ENCODE measurements at places on chromosomes 12 and 14.
A peak's percentile ranks its signal among the peaks of the same experiment; 100 is the strongest.

DNA sequence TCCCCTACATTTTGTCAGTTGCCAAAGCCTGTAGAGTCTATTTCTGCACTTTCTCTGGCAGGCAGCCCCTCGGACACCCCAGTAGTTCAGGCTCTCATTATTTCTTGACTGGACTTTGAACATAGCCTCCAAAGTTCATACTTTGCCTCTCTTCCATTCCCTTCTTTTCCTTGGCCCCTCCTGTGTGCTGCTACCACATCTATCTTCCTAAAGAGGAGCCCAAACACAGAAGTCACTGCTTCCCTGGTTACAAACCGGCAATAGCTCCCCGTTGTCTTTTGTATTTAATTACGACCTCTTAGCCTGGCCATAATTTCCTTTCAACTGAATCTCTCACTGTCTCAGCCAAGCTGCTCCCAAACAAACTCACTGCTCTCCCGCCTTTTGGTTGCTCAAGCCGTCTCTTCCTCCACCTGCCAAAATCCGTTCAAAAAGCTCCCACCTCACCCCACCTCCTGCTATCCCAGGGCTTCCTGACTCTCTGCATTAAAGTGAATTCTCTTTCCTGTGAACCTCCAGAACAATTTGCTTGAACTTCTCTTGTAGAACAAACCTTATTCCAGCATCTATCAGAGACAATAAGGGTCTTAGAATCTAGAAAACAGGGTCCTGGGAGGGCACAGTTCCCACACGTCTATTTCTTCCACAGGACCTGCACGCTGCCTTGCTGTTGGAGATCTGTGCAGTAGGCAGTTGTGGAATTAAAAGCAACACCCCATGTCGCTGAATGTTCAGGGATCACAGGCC is 46.9 kb downstream of the PRMT8 start:
- no peak for DNase-seq

- no peak for DNase-seq
Measured at GRCh38 chr14:36161776-36162175, 14.7 kb downstream of the PTCSC3 start.

DNA sequence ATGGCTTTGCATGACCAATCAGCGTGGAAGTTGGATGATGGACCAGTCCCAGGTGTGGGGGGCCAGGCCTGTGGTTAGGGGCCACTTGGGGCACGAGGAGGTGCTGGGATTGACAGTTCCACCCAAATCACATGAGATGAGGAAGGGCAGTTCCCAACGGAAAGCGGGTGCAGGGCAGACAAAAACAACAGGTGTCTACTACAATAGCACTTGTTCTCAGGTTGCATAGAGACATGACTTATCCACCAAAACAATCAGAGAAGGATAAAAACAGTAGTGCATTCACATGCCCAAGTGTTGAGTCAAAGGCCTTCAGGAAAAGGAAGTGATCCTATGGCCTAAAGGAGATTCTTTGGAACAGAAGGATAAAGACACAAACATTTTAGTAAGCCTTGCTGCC is 14.6 kb upstream of the EIF2B2 start:
- no peak for DNase-seq

GRCh38 chr12:121536899-121537813 is 43.7 kb downstream of the KDM2B start:
- DNase-seq: no peak

- DNase-seq: no peak
Measured at GRCh38 chr12:100539202-100539601, 34.3 kb upstream of the GAS2L3 start.

GRCh38 chr14:74949191-74949601 is 6.2 kb downstream of the PGF start:
- no peak for DNase-seq

DNA sequence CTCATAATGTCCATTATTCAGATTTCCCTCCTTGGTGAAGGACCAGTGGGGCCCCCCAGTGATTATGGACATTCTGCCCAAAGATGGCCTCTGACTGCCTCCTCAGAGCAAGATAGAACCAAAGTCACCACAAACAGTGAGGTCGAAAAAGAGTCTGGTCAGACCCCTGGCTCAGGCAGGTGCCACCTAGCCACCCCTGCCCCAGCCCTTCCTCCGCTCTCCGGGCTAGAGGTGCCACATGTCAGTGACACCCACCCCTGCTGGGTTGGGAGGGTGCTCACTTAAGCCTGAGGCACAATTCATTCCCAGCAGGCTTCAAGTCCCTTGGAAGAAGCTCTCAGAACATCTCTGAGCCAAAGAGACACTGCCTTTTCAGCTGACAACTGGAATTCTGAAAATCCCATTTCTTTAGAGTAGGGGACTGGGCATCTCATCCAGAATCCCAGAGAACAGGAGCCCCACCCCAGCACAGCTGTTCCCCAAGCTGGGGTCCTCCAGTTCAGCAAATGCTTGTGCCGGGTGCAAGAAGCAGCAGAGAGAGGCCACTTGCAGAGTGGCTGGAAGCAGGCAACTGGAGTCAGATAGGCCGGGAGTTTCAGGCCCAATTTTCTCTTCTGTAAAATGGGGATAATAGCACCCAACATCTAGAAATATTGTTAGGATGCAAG is 50.3 kb downstream of the ISCA2 start:
- no peak for DNase-seq

GRCh38 chr12:32754111-32754510 is 1.6 kb downstream of the YARS2 start:
- no peak for DNase-seq

GRCh38 chr14:81400202-81400678 is at the start of gene STON2:
TSS of gene STON2 (minus strand) at chr14:81400324. CDS start at chr14:81398382, 1,942 bp downstream.
- DNase-seq: peak; percentile 6

DNA sequence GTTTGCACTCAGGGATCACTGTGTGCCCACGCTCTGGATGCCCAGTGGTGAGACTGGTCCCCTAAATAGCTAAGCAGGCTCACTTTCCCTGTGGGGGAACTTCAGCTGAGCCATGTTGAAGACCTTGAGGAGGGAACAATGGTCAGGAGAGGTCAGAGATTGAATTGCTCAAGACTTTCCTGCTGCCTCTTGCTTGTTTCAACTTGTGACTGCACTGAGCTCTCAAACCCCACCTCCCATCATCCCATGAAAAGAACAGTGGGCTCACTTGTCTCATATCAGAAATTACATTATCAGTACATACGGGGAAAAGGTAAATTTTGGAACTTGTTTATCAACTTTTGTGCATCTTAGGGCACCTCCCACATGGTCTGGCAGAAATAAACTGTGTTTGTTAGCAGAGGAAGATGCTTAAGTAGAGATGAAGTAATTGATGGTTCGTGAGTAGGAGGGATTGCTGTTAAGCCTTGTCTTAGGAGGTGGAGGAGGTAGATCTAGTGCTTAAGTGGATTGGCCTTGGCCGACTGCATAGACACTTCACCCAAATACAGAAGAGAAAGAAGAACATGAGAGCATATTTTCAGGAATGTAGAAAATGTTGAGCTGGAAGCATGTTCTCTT is 15.0 kb upstream of the SERPINA1 start:
- DNase-seq: no peak

DNA sequence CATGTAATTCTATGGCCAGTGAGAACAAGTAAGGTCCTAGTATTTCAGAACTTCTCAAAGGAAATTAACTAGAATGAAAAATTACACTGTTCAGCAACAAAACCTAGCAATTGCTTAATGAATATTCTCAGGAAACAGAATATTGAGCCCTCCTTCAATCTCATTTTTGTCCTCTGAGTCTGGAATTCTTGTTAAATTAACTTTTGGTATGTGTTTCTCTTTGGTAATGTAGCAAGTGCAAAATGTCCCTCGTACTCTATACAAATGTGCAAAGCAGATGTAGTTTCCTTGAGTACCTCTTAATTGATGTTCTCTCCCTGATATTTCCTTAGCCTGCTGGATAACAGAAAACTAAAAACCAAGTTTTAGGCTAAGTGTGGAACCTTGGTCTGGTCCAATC is 190.8 kb upstream of the CNOT2 start:
- DNase-seq: no peak

- peak; percentile 41 for DNase-seq
Measured at GRCh38 chr12:123533672-123534643, at the start of gene RILPL1. TSS of gene RILPL1 (minus strand) at chr12:123533719. CDS start at chr12:123533482, 237 bp downstream.

DNA sequence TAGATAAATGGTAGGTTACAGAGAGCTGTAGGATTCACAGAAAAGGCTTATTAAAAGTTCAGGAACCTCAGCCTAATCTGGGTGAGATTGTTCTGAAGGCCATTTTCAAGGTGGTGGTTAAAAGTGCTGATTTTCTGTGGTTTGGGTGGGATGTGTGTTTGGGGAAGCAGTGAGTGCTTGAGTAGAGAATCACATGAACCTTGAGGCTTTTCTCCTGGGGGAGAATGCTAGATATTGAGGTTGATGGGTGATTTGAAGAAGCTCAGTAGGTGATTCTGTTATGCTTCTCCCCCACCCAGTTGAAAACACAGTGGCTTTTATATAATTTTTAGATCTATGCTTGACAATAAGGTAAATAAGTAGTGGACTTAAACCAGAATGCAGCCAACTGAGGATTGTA is 420.9 kb downstream of the PCNX1 start:
- no peak for DNase-seq

- DNase-seq: no peak
Measured at GRCh38 chr12:19842116-19842515, 402.8 kb downstream of the AEBP2 start.

DNA sequence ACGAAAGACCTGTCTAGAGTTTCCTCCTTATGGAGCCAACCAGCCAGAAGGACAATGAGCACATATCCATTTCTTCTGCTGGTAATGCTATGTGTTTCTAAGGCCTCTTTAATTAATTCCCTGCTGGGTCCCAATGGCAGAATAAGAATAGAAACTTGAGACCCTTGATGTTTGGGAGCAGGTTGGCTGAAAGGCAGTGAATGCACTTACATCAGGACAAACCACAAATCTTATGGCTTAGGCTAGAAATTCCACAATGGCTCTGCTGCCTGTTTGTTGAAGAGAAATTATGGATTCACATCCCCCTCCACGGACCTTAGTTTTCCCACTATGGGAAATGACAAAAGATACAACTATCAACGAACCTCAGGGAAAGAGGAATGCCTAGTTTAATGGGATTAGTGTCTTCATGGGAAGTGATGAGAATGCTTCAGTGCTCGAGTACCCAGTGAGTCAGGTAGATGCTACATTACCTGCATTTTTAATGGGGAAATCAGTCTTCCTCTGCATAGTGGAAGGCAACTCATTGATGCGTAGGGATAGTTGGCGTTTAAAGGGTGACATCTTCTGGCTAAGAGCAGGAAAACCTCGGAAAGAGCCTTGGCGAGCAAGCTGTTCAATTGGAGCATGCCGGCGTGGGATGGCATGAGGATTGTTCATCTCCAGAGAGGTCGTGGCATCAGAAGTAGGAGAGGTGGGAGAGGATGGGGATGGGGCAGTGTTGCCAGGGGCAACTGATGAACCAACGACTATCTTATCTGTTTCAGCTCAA is 46.5 kb downstream of the PAPLN start:
- no peak for DNase-seq

GRCh38 chr12:113650476-113650875 is 178.8 kb upstream of the LHX5 start:
- no peak for DNase-seq

DNA sequence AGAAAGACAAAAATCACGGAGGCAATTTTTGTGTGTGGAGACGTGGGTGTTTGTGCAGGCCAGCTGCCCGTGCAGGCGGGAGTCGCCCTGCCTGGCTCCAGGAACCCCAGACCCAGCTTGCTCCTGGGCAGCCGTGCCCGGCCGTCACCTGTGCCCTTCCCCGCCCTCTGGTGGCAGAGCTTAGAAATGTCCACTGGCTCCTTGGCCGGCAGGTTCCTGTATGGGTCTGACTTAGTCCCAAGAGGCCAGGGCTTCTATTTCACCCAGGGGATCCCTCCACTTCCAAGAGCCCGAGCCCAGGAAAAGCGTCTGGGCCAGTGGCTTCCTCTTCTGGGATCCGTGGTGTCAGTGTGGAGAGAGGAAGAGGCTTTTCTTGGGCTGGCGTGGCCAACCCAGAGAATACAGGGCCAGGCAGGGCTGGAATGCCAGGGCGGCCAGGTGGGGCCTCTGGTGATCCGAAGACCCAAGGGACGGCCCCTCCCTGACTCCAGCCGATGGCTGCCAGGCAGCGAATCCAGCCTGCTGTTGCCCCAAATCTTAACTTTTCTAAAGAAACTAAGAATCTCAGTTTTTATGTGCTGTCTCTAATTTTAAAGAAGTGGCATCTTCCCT is 120.9 kb downstream of the TMEM132C start:
- DNase-seq: peak; percentile 58

- no peak for DNase-seq
Measured at GRCh38 chr14:103317251-103317650, 16.8 kb upstream of the EIF5 start.

- no peak for DNase-seq
Measured at GRCh38 chr14:101000711-101001250, 97.3 kb upstream of the RTL1 start.

- no peak for DNase-seq
Measured at GRCh38 chr12:22332202-22332601, 2.3 kb downstream of the ST8SIA1 start.

Measured in SHP77 (cell line).